LHCN-M2 (cell line): ENCODE measurements at places on chromosomes 3 and 15. TPM values are rescaled to one million over a fixed set of nuclear protein-coding genes. Genes with fewer than 3 reads are reported as not detected.

DNA sequence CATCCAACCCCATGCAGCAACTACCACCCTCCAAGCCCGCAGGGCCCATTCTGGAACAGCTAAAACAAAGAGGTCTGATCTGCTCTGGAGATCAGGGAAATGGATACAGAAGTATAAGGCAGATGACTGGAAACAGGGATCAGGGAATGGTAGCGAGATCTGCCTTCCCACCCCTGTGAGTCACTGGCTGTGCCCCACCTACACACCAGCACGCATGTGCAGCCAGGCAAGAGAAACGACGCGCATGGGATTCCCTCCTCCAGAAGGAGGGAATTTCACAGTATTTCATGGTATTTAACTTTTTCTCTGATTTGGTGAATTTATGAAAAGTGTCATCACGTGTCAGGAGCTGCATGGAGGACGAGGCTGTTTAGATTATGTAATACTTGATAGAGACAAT, 116.7 kb downstream of the ARRDC4 start:
- peak; percentile 65 for DNase-seq

DNA sequence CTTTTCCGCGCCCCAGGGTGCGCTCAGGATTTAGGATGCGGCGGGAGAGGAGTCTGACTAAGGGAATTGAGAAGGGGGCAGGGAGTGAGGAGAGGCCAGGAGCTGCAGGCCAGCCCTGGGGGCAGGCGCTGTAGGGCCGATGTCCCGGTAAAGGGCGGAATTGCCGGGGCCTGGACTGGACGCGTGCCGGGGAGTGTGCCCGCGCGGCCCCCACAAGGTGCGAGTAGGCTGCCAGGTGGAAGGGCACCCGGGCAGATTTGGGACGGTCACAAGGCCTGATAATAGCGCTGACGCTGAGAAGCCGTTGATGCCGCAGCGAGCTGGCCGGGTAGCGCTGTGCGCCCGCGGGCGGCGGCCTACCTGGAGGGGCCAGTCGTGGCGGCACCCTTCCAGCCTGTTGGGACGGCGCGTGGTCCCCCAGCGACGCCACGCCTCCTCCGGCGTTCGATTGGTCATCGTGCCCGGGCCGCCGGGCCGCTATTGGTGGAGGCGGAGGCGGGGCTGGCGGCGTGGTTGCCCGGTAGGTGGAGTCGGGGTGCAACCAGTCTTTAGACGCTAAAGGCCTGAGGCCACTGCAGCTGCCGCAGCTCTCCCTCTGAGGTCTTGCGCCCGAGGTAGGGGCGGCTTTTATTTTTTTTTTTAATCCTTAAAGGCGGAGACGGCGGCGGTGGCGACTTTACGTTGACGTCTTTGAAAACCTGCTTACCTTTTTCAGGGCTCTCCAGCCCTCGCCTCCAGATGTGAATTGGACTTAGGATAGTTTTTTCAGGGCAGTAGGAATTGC, 903 bp downstream of the SLC25A38 start:
- DNase-seq: peak; percentile 89

DNA sequence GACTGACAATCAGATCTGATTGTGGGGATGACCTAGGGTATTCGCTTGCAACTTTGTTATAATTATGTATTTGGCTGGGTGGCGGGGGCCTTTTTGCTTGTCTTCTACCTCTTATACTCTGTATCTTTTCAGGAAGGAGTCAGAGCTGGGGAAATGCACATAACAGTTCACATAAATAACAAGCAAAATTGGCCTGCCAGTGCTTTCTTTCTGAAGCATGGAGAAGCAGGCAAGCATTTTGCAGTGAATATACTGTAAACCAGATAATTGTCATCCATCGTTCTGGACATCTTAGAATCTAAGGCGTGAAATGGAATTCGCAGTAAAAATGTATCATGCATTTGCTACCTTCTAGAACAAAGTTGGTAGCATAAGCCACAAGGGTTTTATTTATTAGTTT, 227.6 kb downstream of the CLSTN2 start:
- DNase-seq: no peak

GRCh38 chr3:54837964-54838363, 89.9 kb downstream of the LRTM1 start:
- DNase-seq: peak; percentile 18

DNA sequence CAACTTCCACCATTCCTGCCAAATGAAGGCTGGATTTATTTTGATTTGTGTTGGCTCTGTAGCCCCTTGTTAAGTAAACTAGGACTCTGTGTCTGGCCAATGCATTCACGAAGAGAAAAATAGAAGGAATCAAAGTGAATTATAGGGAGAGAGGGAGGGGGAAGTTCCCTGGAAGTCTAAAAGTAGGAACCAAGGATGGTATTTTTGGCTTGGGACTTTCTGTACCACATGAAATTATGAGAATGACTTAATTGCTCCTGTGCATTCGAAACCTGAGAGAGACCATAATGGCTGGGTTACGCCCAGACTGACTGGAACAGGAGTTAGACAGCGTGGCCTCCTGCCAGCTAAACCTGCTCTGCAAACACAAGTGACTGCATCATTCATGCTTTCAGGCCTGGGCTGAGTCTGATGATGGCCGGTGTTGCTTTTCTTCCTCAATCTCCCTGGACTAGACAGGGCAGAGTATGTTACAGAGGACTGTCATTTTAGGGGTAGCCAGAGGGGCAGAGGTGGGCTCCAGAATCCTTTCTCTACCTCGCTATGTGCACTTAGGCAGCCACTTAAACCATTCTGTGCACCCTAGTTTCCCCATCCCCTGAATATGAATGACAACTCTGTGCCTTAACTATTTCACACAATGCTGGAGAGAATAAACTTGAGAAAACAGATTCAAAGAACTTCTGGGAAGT, 58.9 kb downstream of the MYO1E start:
- DNase-seq: peak; percentile 82

The DNAH12 gene
- 0.77 and 1.6 TPM in 2 replicates for total RNA-seq

GRCh38 chr3:189149203-189149602, 22.6 kb upstream of the TPRG1 start:
- no peak for DNase-seq

The ACP3 gene
- total RNA-seq: 0.80 and 1.7 TPM in 2 replicates

- no peak for DNase-seq
These were observed 254.5 kb upstream of the CFAP20DC start for GRCh38 chr3:59304296-59304695.

DNA sequence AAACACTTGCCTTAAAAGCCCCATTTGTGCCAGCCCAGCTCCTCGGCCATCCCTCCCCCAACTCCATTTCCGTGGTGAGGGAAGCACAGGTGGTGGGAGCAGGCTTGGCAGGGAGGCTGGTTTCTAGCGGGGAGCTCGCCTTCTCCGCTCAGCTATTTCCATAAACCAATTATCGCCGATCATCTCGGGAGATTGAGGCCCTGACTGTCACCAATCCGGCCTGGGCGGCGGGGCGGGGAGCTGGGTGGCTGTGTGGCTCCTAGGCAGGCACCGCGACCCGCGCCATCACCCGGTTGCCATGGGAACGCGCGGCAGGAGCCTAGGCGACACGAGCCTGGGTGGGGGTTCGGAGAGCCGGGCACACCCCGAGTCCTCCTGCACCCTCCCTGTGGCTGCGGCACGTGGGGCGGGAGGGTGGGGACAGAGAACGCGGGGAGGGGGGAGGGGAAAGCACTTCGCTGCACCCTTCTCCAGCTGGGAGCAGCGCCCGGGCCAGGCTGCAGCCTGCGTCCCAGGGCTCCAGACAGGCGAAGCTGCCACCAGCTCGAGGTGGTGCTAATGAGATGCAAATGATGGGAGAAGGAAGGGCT, 9.3 kb downstream of the CCDC33 start:
- DNase-seq: no peak

- DNase-seq: no peak
These were observed 16.3 kb downstream of the SLC6A20 start for GRCh38 chr3:45779746-45780735.

- peak; percentile 88 for DNase-seq
These were observed 1.5 kb downstream of the MGA start for GRCh38 chr15:41661518-41662225.

The OXTR gene
- 17.7 and 18.2 TPM in 2 replicates for total RNA-seq

The MRPS11 gene
- 48.5 and 49.3 TPM in 2 replicates for total RNA-seq

The IL16 gene
- not detected in 2 replicates for total RNA-seq

The LRRIQ4 gene
- total RNA-seq: not detected in 2 replicates

The C3orf85 gene
- not detected in 2 replicates for total RNA-seq

DNA sequence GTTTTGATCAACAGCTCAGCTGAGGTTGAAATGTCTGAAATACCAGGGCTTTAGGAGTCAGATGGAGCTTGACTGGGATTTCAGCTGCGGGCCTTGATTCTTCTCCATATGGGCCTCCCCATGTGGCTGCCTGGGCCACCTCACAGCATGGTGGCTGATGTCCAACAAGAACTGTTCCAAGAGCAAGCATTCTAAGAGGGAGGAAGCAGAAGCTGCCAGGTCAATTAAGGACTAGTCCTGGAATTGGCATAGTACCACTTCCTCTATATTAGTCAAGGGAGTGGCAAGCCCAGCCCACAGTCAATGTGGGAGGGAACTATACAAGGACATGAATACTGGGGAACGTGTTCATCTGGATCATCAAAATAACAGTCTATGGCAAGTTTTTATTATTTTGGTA, 181.7 kb upstream of the ANKRD28 start:
- DNase-seq: no peak

DNA sequence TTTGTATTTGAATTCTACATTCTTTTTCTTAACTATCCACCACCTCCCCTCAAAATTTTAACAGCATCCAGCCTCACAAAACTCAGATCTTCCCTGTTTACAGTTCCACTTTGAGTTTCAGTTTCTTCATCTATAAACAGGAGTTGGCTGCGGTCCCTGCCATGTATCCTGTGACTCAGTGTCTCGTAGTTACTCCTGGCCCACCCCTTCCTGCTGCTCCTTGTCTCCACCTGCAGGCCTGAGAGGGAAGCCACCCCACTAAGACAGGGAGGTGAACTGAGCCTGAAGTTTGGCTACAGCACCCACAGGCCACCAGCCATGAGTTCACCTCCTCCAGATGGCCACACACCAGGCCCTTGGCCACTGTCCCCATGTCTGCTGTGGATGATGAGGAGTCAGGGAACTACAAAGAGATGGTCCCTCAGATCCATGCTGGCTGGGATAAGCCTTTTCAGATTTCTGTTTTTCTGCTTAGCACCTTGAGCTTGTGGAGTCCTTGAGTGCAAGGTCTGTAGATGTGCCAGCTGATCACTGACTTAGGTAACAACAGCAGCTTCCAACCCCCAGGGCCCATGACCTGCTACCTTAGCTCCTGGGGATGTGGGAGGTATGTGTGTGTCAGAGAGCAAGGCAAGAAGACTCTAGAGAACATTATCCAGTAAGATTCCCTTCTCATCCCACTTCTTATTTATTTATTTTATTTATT, 37.5 kb downstream of the CD86 start:
- DNase-seq: peak; percentile 33

- DNase-seq: peak; percentile 98
These were observed 11.2 kb downstream of the C3orf52 start for GRCh38 chr3:112097378-112097777.

The STRIT1 gene
- total RNA-seq: not detected in 2 replicates

DNA sequence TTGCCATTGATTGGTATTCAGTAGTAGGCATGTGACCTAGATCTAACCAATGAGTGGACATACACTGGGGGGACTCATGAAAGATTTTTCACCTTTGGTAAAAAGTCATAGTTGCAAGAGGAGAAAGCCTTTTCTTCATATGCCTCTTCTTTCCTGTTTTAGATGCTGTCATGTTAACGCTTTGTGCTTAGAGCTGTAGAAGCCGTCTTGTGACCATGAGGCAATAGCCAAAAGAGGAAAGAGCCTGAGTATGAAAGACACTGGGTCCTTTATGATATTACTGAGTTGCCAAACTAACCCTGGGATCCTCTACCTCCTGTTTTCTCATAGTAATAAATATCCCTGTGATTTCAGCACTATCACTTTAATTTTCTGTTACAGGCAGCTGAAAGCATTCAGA, 396.0 kb downstream of the FHIT start:
- no peak for DNase-seq

- DNase-seq: no peak
These were observed 87.5 kb downstream of the CORO2B start for GRCh38 chr15:68666120-68666811.

- DNase-seq: peak; percentile 84
These were observed 35.3 kb downstream of the ANXA2 start for GRCh38 chr15:60362321-60363086.

DNA sequence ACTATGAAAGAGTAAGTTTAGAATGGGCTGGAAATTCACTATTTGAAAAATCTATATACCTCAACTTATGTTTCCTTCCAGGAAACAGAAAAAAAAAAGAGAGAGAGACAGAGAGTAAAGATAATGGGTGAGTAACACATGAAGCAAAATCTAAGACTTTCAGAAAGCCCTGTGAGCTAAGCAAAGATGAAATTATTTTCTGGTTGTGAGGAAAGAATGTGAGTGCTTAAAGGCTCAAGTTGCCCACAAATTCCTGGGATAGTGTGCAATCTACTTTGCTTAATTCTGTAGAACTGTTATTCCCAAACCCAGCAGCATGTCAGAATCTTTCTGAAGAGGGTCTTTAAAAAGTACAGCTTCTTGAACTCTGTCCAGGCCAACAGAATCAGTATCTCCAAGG, 337.7 kb upstream of the AGTR1 start:
- DNase-seq: peak; percentile 43

DNA sequence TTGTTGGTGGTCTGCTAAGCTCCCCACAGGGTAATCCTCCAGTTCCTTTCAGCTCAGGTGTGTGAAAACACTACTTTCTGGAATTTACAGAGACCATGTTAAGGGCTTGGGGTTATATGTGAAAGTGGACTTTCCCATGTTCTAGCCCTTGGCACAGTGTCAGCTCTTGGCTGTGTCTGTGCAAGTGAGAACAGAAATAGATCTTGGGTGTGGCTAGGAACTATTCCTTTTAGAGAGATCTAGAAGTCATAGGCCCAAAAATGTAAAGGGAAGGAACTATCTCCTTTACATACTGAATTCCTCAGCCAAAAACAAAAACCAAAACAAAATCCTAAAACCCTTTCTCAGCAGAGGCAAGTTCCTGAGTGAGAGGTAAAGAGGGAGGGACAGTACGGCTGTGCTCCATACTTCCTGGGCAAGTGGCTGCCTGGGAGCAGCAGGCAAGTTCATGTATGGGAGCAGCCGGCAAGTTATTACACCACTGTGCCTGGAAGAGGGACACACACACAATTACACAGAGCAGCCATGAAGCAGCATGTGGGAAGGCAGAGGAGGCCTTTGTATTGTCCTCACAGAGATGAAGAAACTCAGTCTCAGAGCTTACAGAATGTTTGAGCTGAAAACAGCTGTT, 19.9 kb upstream of the C3orf62 start:
- DNase-seq: peak; percentile 22

The GOLGA8J gene
- total RNA-seq: not detected in 2 replicates

The PLCB2 gene
- total RNA-seq: 0.75 and 1.9 TPM in 2 replicates

The LDHAL6B gene
- not detected in 2 replicates for total RNA-seq

- no peak for DNase-seq
These were observed 486.0 kb upstream of the ADAMTS9 start for GRCh38 chr3:65173841-65174240.

- DNase-seq: peak; percentile 64
These were observed 56.4 kb upstream of the ETV5 start for GRCh38 chr3:186165331-186165730.

- DNase-seq: no peak
These were observed 175.4 kb downstream of the ATP10A start for GRCh38 chr15:25687689-25688088.

- DNase-seq: no peak
These were observed 283.9 kb downstream of the TAFA4 start for GRCh38 chr3:68648494-68648893.
